ENCODE measurements at places on chromosomes 6 and 20.
A peak's percentile ranks its signal among the peaks of the same experiment; 100 is the strongest.

DNA sequence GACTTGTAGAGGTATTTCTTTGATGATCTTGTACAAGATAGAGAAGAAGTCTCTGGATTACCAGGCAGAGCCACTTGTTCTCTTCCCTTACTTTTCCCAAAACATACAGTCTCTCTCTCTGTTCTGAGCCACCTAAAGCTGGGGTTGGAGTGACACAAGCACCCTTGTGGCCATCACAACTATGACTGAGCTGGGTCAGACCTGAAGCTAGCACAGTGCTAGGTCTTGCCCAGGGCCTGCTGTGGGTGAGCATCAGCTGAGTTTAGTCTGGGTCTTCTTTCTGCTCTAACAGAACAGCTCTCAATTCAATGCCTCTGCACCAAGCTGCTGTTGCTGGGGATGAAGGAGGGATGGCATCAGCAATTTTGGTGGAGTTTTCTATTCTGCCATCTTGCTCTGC, 110.2 kb downstream of the HTR1B start:
- no peak for DNase-seq

GRCh38 chr6:144662812-144663365, 377.8 kb downstream of the UTRN start:
- no peak for DNase-seq

- no peak for DNase-seq
Measured at GRCh38 chr6:84835340-84835739, 70.9 kb upstream of the TBX18 start.

GRCh38 chr6:136039185-136039584, 187.7 kb downstream of the PDE7B start:
- DNase-seq = no peak

- DNase-seq = no peak
Measured at GRCh38 chr6:68559716-68560115, 75.4 kb upstream of the ADGRB3 start.

- peak; percentile 53 for DNase-seq
Measured at GRCh38 chr6:158284007-158284875, 28.0 kb upstream of the TULP4 start.

DNA sequence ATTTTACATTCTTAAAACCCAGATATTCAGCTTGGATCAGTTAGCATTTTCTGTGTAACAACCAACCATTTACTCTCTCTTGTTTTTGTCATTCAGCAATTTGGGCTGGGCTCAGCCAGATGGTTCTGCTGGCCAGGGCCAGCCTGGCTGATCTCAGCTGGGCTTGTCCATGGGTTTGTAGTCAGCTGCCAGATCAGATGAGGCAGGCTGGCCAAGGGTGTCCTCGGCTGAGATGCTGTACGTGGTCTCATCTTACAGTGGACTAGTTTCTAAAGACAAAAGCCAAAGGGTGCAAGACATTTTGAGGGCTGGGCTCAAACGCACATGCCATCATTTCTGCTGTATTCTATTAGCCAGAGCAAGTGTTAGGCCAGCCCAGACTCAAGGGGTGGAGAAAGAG, 16.0 kb upstream of the FAM210B start:
- no peak for DNase-seq

- DNase-seq = no peak
Measured at GRCh38 chr6:33908025-33908424, 104.2 kb upstream of the MLN start.

DNA sequence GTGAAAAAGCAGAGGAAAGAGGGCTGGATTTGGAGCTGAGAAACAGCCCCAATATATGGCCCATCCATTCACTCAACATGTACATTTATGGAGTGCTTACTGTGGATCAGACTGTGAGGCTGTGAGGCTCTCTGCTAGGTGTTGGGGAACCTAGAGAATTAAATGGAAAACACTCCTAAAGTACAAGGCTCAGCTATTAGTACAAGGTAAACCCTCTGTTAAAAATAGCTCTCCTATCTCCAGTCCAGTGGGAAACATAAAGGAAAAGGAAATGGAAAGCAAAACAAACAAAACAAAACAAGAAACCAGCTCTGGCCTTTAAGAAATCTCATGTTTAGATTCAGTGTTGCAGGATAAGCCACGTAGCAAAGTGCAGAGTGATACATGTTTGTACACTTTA, 35.0 kb downstream of the LY86 start:
- no peak for DNase-seq

- no peak for DNase-seq
Measured at GRCh38 chr6:143594647-143595046, 83.1 kb upstream of the PHACTR2 start.

DNA sequence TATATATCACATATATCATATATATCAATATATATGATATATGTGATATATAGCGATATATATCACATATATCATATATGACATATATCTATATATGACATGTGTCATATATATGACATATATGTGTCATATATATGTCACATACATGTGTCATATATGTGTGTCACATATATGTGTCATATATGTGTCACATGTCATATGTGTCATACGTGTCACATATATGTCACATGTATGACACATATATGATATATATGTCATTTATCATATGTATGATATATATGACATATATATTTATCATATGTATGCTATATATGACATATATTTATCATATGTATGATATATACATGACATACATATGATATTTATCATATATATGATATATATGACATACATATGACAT, 27.6 kb upstream of the ZNF292 start:
- DNase-seq = no peak

DNA sequence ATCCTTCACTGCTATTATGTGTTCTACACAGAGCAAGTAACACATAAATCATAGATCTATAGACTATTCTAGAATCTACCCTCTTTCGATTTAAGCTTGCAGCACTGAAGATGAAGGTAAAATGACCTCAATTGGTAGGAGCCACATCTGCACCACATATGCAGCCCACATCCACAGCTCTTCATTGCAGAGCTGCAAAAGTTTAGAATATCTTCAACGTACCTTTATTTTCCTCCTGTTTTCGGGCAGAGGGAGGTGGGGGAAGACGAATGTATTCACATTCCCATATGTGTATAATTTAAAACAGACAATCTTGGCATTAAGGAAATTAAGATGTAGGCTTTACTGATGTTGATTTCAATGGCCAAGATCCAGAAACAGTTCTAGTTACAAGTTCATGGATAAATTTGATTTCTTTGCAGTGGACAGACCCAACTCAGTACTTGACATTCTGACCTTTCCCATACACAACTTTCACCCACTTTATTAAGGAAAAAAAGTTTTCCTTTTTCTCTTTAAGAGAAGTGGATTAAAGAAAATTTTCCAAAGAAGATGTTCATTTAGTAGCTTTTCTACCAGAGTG, 14.0 kb downstream of the EPB41L2 start:
- no peak for DNase-seq

DNA sequence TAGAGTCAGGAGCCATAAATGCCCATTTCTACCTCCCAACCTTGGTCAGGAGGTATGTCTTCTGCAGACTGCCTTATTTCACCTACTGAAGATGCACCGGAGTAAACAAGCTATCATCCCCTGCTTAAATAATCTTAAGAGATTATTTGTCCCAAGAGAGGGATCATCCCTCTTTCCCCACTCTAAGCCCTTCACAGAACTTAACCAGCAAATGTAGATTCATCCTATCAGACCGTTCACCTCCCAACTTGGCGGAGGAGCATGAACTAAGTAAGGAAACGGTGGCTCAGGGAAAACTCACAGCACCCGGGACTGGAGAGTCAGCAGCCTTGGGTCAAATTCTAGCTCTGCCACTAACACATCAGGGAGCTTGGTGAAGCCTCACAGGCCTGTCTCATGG, 115.3 kb downstream of the TRERF1 start:
- DNase-seq = no peak

- no peak for DNase-seq
Measured at GRCh38 chr6:121616406-121616805, 181.0 kb downstream of the GJA1 start.

DNA sequence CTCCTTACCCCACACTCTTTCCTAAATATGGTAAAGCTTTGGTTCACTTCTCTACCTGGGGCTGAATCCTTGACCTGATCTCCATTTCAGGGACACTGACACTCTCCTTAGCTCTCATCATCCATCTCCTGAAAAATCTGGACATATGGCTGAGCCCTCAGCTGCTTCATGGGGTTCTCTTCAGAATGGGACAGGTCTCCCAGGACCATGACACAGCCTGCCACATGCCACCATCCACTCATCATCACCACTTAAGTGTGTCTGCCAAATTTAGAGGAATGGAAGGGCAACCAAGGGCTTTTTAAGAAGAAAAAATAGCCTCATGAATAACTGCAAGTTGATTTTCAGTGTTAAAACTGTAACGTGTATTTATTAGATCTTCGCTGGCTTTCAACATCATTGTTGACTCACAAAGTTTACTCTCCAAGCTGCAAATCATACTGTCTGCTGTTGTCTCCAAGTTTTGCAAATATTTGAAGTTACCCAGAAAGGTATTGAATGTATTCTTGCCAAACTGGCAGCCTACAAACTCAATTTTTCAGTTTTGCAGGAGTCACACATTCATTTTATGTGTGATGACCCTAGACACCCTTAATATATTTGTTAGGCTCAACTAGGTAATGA, 41.1 kb downstream of the HS3ST5 start:
- DNase-seq = no peak
